Activated CD4-positive, alpha-beta T cell treated with anti-CD3 and anti-CD28 coated beads, Interleukin-2, amount 10 ng/mL, durations not matched to agents 7 days and 5 days (primary cell): ENCODE measurements at places on chromosomes 2 and 18. TPM values are rescaled to one million over a fixed set of nuclear protein-coding genes. Genes with fewer than 3 reads are reported as not detected.

Gene SERPINB5
- total RNA-seq, result not detected

Gene SERPINB2
- not detected for total RNA-seq

DNA sequence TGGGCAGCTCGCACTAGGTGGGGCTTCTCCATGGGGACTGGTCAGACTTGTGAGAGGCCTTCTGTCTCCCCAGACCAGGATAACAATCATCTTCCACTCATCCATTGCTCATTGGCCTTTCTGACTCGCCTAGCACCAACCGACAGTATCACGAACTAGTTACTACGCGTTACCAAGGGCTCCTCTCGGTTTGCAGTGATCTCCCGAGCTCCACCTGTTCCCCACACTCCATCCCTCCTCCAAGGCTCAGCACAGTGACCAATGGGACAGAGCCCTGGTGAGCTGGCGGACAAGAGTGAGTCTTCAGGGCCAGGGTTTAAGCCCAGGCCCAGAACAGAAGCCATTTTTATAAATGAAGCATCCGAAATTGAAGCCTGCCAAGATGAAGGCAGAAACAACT, 42.8 kb upstream of the SMAD7 start:
- H3K27ac ChIP-seq, result no peak overlapping the region
- H3K4me1 ChIP-seq, result peaks cover 24% of the 10 kb centered on the region
- no peak for DNase-seq
- no peak overlapping the region for H3K4me3 ChIP-seq
- H3K36me3 ChIP-seq, result no peaks in the 10 kb centered on the region
- H3K27me3 ChIP-seq, result peaks cover 5% of the 10 kb centered on the region

DNA sequence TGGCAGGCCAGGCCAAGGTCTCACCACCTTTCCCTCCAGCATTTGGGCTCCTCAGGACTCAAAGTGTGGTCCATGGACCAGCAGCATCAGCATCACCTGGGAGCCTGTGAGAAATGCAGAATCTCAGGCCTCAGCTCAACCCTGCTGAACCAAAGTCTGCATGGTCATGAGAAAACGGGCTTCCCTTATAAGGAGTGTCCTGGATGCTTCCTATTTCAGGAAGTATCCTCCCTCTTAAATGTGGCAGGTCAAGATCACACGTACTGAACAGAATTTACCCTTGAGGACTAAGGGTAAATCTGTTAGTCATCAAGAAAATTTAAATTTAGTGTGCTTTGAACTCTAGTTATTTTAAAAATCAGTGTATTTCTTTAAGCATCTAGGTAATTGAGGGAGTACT, 11.8 kb downstream of the CD8A start:
- no peak overlapping the region for H3K4me3 ChIP-seq
- no peak for DNase-seq
- H3K4me1 ChIP-seq, result no peaks in the 10 kb centered on the region
- H3K27me3 ChIP-seq, result no peaks in the 10 kb centered on the region

Gene FIGN
- total RNA-seq, result not detected

- no peaks in the 10 kb centered on the region for H3K27me3 ChIP-seq
- H3K4me1 ChIP-seq, result no peaks in the 10 kb centered on the region
- no peaks in the 10 kb centered on the region for H3K36me3 ChIP-seq
- DNase-seq, result no peak
- H3K27ac ChIP-seq, result no peak overlapping the region
- no peak overlapping the region for H3K4me3 ChIP-seq
Measured at GRCh38 chr2:71937396-71937795, 210.3 kb downstream of the CYP26B1 start.

DNA sequence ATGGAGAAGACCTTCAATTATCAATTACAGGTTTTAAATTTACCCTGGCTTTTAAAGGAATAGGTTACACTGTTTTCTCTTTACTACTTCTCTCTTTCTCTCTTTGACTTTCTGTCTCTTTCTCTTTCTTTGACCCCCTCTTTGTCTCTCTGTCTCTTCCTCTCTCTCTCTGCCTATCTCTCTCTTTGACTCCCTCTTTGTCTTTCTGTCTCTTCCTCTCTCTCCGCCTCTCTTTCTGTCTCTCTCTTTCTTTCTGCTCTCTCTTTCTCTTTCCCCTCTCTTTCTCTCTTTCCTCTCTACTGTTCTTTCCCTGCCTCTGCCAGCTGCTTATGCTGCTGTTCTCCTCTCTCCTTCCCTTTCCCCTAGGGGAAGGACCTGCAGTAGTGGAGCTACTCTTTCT, 175.7 kb downstream of the MTCL1 start:
- H3K27me3 ChIP-seq, result peaks cover 13% of the 10 kb centered on the region
- H3K4me3 ChIP-seq, result no peak overlapping the region
- no peaks in the 10 kb centered on the region for H3K36me3 ChIP-seq

Gene WDR43
- total RNA-seq, result 52.9 TPM

Gene C1QL2
- not detected for total RNA-seq

- no peaks in the 10 kb centered on the region for H3K27me3 ChIP-seq
- no peak overlapping the region for H3K4me3 ChIP-seq
- no peaks in the 10 kb centered on the region for H3K36me3 ChIP-seq
- no peak for DNase-seq
- H3K27ac ChIP-seq, result no peak overlapping the region
- no peaks in the 10 kb centered on the region for H3K4me1 ChIP-seq
Measured at GRCh38 chr2:235088496-235088921, 136.7 kb downstream of the SH3BP4 start.

DNA sequence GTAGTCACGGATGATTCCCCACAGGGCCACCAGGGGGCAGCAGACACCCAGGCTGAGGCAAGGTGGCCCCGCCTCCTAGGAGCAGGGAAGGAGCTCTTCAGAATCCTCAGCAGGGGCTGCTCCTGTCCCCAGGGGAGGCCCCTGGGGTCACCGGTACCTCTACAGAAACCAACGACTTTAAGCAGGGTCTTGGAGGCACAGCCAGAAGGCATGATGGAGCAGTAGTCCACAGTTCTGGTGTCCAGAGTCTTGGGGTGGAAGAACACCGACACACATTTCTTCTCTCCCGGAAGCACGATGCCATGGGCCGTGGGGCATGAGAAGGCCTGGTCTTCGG, 11.5 kb downstream of the CFAP65 start:
- no peaks in the 10 kb centered on the region for H3K4me1 ChIP-seq
- H3K27ac ChIP-seq, result no peak overlapping the region
- H3K27me3 ChIP-seq, result peaks cover 18% of the 10 kb centered on the region
- H3K36me3 ChIP-seq, result no peaks in the 10 kb centered on the region
- no peak overlapping the region for H3K4me3 ChIP-seq

- H3K4me1 ChIP-seq, result peaks cover 43% of the 10 kb centered on the region
- DNase-seq, result peak; percentile 70
- H3K27me3 ChIP-seq, result no peaks in the 10 kb centered on the region
- peaks cover 44% of the 10 kb centered on the region for H3K36me3 ChIP-seq
Measured at GRCh38 chr18:63131106-63131958, 188.2 kb downstream of the BCL2 start.

DNA sequence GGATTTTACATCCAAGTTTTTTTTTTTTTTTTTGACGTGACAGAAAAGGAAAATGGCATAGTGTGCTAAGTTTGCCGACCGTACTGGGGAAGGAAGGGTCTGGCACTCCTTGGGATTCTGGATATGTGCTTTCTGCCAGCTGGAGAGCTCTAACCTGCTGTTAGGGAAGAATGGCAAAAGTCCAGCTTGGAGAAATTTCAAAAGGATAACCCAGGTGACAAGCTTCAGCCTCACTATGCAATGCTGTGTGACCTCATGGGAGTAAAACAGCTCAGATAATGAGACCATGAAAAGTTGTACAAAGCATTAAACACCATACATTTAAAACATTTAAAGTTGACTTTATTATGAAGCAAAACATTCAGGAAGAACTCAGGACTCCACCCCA, 10.3 kb upstream of the GPR45 start:
- no peak overlapping the region for H3K4me3 ChIP-seq
- DNase-seq, result no peak
- H3K27ac ChIP-seq, result no peak overlapping the region
- peaks cover 4% of the 10 kb centered on the region for H3K4me1 ChIP-seq
- H3K36me3 ChIP-seq, result no peaks in the 10 kb centered on the region
- peaks cover 18% of the 10 kb centered on the region for H3K27me3 ChIP-seq

DNA sequence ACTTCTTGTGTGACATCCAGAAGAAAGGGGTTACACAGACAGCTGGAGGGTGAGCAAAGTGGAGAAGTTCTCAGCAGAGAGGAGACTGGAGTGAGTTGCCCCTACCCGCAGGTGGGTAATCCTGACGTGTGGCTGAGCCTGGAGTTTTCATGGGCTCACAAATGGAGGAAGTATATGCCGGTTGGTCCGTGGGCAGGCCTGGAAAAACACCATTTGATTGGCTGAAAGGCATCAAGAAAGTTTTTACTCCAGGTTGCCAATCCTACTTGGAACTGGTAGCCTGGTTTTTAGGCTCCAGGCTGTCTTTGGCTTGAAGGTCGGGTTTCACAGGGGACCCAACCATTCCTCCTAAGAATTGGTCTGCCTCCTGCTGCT, 1177.4 kb upstream of the LRRTM1 start:
- H3K27me3 ChIP-seq, result no peaks in the 10 kb centered on the region
- no peak overlapping the region for H3K27ac ChIP-seq
- no peaks in the 10 kb centered on the region for H3K36me3 ChIP-seq
- no peak overlapping the region for H3K4me3 ChIP-seq
- no peaks in the 10 kb centered on the region for H3K4me1 ChIP-seq

Gene CPO
- not detected for total RNA-seq

- no peak overlapping the region for H3K27ac ChIP-seq
- no peaks in the 10 kb centered on the region for H3K36me3 ChIP-seq
- DNase-seq, result no peak
- no peak overlapping the region for H3K4me3 ChIP-seq
- peaks cover 30% of the 10 kb centered on the region for H3K27me3 ChIP-seq
Measured at GRCh38 chr2:46793423-46794416, 121.9 kb downstream of the MCFD2 start.

- no peak overlapping the region for H3K4me3 ChIP-seq
- H3K27ac ChIP-seq, result peak overlapping the region; percentile 22
- no peak for DNase-seq
- peaks cover 51% of the 10 kb centered on the region for H3K4me1 ChIP-seq
- H3K36me3 ChIP-seq, result peaks cover 5% of the 10 kb centered on the region
Measured at GRCh38 chr18:54712306-54712705, 116.0 kb upstream of the RAB27B start.

DNA sequence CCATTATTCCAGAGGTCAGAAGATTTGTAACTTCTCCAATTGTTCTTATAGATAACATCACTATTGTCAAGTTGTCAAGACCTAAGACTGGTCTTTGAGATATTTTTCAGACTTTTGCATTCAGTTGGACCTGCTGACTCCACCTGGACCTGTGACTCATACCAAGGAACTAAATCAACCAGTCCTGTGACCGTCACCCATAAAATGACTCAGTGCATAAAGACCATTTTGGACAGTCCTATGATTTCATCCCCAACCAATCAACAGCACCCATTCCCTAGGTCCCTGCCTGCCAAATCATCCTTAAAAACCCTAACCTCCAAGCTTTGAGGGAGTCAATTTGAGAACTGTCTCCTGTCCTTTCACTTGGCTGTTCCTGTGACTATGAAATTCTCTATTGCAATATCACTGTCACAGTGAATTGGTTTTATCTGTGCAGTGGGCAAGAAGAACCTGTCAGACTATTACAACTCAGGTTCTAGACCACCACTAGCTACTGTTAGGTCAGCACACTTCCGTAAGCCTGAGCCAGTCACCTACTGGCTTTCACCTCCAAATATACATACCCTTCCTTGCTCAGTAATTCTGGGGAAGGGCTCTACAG, 17.1 kb downstream of the DPP4 start:
- peaks cover 90% of the 10 kb centered on the region for H3K4me1 ChIP-seq
- no peaks in the 10 kb centered on the region for H3K27me3 ChIP-seq
- H3K27ac ChIP-seq, result peak overlapping the region; percentile 94

- DNase-seq, result no peak
- H3K4me3 ChIP-seq, result no peak overlapping the region
- H3K36me3 ChIP-seq, result no peaks in the 10 kb centered on the region
- H3K27ac ChIP-seq, result no peak overlapping the region
Measured at GRCh38 chr2:18237298-18237697, 323.2 kb downstream of the RDH14 start.

DNA sequence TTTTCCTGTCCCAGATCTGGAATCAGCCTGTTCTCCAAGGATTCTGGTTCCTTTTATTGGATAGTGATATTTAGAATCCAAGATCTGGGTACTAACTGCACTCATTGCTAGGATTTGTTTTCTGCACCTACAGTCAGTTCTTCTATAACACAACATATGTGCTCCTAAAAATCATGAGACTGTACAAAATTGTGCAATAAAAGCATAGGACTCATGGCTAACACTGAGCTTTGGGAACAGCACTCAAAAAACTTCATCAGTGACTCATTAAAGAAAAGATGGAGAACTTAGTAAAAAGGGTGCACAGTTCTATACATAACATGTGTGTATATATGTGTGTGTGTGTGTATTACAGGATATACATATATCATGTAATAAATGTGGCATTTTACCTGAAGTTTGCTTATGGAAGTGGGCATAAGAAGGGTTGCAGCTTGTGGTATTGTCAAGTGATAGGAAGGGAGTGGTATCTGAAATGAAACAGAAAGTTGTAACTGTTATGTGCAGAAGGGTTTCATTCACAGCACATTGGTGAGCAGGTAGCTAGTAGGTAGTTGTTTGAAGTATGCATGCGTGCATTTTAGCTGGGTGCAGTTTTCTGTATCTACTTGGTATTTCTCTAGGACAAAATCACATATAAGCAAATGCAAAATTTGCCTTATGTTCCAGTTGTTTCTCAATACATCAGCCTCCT, 5.9 kb upstream of the SCYGR2 start:
- no peaks in the 10 kb centered on the region for H3K36me3 ChIP-seq
- no peak overlapping the region for H3K4me3 ChIP-seq
- H3K4me1 ChIP-seq, result peaks cover 15% of the 10 kb centered on the region
- DNase-seq, result no peak
- no peak overlapping the region for H3K27ac ChIP-seq
